ENCODE measurements at places on chromosomes 7 and 10.

DNA sequence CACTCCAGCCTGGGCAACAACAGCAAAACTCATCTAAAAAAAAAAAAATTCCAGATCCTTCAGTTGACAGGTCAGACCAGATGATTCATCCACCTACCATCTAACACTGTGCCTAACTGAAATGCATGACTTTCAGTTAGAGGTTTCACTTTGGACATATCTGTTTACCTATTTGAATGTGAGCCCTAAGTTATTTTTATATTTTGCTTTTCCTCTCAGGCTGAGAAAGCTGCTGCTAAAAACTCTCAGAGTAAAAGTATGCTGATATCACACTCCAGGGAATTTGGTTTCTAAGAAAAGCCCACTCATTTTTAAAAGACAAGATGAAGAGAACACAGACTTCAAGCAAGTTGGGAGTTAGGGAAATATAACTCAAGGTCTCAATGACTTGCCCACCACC is 126.0 kb downstream of the SGMS1 start:
- DNase-seq = no peak

DNA sequence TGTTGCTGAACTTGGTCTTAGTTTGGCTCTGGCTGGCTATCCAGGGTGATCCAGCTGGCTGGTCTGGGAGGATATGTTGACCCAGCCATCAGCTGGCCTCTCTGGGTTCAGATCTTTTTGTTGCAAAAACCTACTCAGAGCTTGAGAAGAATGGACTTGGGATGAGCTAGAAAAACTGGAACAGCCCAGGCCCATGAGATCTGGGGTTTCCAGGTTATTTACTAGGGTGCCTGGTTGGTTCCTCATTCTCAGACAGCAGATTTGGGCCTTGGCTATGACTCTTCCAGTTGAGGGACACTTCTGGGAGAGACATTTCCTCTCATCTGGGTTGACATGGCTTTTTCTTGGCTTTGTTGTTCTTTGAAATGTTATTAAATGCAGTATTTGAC is 116.6 kb downstream of the ADCY1 start:
- no peak for DNase-seq

GRCh38 chr10:121059351-121059750 is 208.2 kb downstream of the WDR11 start:
- peak; percentile 81 for DNase-seq

DNA sequence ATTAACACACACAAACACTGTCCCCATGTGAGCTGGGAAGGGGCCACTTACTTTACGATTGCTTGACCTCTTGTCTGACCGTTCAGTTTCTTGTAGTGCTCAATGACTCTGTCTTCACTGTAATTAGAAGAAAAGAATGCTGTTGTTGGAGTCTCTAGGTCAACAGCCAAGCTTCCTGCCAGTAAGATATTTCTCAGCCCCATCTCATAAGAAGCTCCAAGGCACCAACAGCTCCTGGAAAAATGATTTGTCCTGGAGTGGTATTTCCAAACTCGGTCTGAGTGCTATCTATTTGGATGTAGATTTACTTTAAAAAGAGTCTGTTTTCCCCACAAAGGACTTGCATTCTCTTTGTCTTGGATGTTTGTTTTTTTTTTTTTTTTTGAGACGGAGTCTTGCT is 153.7 kb downstream of the PRPF18 start:
- DNase-seq = no peak

DNA sequence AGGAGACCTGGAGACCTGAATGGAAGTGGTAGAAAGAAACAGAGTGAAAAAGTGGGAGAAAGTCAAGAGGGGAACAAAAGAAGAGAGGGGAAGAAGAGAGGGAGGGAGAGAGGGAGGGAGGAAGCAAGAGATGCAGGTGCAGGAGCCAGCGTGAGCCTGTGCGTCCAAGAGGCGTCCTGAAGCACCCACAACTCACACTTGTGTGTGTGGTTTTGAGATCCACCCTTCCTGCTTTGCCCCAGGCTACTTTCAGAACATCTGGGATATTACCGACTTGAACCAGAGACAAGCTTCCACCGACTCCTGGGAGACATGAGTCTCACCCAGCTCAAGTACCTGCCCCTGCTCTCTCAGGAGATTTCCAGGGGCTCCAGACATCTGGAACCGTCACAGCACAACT is 9.8 kb downstream of the AFAP1L2 start:
- no peak for DNase-seq
